ENCODE measurements at places on chromosomes 1 and 21.

DNA sequence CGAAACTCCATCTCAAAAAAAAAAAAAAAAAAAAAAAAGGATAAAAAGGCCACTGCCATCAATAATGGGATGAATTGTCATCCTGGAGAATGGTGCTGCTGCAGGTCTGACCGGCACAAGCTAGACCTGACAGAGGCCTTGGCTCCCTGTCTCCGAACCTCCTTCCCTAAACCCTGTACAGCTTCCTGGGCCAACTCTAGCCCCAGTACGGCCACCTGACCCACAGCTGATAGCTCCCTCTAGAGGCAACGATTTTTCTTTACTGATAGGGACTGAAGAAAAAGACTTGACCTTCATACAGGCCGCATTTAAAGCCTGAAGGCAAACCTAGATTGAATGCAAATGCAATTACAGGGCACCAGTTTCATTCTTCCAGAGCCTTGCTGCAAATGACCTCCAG lies 30.7 kb downstream of the NOL9 start:
- no peak for DNase-seq

DNA sequence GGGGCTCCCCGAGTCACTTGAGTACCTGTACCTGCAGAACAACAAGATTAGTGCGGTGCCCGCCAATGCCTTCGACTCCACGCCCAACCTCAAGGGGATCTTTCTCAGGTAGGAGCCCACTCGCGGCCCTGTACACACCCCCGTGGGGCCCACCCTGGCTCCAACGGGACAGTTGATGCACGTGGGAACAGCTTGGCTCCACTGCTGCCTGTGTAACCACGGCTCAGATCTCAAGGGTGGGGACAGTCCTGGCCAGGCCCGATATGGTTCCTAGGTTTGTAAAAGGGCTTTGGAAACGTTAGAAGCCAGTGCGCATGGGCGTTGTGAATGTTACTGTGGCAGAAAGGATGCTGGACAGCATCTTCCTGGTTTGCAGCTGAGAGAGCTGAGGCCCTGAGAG lies 18.8 kb downstream of the PODN start:
- no peak for DNase-seq

DNA sequence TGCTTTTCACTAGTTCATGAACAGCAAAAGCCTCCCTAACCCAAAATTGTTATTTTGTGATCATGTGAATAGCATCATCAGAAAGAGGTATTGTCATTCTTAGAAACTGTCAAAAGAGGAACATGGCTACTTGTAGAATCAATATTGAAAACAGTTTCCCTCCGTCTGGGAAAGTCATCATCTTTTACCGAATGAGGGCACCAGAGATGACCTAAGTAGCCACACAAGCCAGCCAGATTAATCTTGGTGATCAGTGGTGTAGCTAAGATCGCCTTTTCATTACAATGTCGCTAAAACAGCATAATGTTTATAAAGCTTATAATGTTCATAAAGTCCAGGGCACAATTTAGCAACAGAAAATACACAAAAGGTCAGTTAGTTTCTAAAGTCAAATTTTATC lies 136.1 kb downstream of the SIPA1L2 start:
- DNase-seq = no peak

DNA sequence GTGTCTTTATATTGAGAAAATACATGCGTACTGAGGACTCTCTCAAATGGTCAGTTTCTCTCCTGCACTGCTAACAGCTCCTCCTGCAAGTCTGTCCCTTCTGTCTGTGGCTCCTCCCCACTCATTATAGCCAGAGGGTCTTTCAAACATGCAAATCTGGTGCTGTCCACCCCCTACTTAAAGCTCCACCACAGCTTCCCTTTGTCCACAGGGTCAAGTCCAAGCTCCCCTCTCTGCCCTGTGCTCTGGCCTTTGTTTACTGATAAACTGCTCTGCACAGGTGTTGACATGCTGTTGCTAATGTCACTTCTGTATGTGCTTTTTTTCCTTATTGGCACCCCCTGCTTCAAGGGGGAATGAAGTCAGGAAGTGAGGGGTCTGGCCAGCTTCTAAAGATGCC lies 47.7 kb upstream of the GPR37L1 start:
- no peak for DNase-seq

DNA sequence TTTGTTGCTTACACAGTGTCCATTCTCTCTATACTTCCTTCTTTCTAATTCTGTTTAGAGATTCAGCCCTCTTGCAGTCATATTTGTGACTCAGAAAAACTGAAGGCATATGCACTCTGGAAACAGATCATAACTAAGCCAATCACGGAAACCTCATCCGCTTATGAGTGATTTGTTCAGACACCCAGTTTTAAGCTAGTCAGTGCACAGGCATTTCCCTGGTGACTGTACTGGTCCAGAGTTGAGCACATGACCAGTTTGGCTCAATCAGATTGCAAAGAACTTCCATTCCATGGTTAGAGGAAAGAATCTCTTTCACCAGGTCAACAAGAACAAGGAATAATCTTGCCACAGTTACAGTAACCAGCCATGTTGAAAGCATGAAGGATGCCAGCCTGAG lies 69.2 kb upstream of the SGIP1 start:
- no peak for DNase-seq

DNA sequence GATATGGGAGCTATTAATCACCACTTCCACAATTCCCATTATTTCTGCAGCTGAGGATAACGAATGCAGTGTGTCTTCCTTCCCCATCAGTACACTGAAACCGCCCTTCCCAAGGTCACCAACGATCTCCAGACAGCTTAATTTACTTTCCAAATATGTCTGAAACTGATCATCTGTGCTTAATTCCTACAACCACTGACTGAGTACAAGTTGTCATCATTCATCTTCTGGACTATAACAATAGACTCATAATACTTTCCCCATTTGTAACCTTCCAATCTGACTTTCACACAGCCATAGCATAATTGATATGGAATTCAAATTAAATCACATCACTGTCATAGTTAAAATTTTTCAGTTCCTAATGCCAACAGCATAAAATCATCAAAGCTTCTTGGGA lies 17.4 kb downstream of the DNM3 start:
- DNase-seq = no peak

DNA sequence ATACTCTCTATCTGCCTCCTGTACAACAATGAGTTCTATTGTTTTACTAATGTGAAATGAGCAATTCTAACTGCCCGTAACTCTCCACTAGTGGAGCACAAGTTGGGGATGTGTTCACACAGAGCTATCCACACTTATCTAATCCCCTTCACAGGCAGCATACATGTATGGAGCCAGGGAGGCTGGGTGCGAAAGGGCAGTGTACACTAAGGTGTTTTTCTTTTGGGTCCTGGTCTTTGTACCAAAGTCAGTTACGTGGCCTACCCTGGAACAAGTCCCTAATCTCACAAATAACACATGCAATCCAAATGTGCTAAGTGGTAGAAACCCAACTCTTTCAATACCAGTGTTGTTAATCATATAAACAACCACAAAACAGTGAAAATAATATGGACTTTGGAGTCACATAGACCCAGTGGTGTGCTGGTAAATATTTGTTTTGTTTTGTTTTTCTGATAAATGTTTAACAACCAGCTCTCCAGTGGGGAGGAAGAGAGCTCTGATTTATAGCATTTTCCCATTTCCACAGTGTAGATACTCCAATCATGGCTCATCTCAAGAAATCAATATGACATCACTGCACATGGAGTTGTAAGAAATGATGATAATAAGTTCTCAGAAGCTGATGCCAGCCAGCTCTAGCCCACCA lies 319.9 kb upstream of the DUSP10 start:
- DNase-seq = no peak

GRCh38 chr1:72891976-72892375 lies 609.6 kb upstream of the NEGR1 start:
- DNase-seq = no peak

All from stimulated activated CD8-positive, alpha-beta memory T cell treated with anti-CD3 and anti-CD28 coated beads, Interleukin-15, amount 100 ng/mL, for 1 hour (primary cell).